ENCODE measurements at places on chromosomes 13 and 19. TPM values are rescaled to one million over a fixed set of nuclear protein-coding genes. Genes with fewer than 3 reads are reported as not detected.
A peak's percentile ranks its signal among the peaks of the same experiment; 100 is the strongest.

DNA sequence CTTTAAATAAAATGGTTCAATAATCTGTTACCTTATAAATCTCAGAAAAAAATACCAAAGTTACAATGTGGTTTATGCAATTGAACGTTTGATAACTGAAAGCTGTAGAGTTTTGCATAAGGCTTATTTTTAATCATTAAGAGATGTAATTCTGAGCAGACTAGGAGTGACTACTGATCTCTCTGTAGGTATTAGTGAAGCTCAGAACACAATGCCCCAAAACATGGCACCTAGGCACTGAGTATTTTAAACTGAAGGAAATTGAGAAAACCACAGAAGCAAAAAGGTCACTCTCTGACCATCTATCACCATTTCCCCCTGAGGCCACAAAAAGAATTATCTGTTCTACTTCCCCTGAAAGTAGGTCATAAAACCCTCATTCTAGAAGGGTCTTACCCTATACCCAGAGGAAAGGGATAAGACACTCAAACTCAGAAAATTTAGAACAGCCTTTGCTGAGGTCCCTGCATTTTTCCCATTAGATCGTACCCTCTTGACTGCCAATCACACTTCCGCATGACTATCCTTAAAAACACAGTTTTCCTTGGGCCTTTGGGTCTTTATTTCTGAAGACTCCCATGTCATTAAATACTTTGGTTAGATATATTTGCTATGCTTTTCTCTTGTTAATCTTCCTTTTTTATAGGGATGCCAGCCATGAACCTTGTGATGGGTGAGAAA, 158.1 kb downstream of the PCDH9 start:
- H3K36me3 ChIP-seq = no peaks in the 10 kb centered on the region
- no peak for DNase-seq
- no peaks in the 10 kb centered on the region for H3K27me3 ChIP-seq

GRCh38 chr19:2615782-2616181, 86.7 kb downstream of the GNG7 start:
- no peaks in the 10 kb centered on the region for H3K27me3 ChIP-seq
- no peak overlapping the region for H3K4me3 ChIP-seq
- H3K27ac ChIP-seq = no peak overlapping the region
- DNase-seq = no peak

DNA sequence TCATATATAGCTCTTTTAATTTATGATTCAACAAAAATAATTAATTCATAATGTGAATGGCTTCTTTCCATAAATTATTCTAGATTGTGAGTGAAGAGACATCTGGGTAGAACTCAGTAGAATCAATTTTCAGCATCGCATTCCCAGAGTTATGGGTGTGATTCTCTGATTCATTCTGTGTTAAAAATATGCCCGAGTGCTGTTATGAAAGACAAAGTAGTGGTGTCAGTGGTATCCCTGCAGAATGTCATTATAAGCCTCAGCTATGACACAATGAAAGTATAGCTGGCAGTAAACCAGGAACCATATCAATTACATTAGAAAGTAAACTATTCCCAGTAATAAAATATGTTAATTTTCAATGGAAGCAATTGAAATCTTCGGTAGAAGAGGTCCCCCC, 480.5 kb upstream of the SLITRK1 start:
- H3K27me3 ChIP-seq = no peaks in the 10 kb centered on the region
- H3K4me3 ChIP-seq = no peak overlapping the region
- no peak overlapping the region for H3K27ac ChIP-seq
- no peaks in the 10 kb centered on the region for H3K36me3 ChIP-seq
- H3K4me1 ChIP-seq = no peaks in the 10 kb centered on the region

GRCh38 chr13:33524086-33524485, 238.5 kb upstream of the STARD13 start:
- no peak overlapping the region for H3K27ac ChIP-seq
- no peak for DNase-seq
- no peaks in the 10 kb centered on the region for H3K4me1 ChIP-seq
- H3K36me3 ChIP-seq = no peaks in the 10 kb centered on the region
- no peaks in the 10 kb centered on the region for H3K27me3 ChIP-seq
- H3K4me3 ChIP-seq = no peak overlapping the region

- H3K27me3 ChIP-seq = no peaks in the 10 kb centered on the region
- no peaks in the 10 kb centered on the region for H3K36me3 ChIP-seq
- H3K4me1 ChIP-seq = peaks cover 6% of the 10 kb centered on the region
- peak overlapping the region; percentile 3 for H3K27ac ChIP-seq
Measured at GRCh38 chr13:73158851-73159250, 100.0 kb downstream of the KLF5 start.

DNA sequence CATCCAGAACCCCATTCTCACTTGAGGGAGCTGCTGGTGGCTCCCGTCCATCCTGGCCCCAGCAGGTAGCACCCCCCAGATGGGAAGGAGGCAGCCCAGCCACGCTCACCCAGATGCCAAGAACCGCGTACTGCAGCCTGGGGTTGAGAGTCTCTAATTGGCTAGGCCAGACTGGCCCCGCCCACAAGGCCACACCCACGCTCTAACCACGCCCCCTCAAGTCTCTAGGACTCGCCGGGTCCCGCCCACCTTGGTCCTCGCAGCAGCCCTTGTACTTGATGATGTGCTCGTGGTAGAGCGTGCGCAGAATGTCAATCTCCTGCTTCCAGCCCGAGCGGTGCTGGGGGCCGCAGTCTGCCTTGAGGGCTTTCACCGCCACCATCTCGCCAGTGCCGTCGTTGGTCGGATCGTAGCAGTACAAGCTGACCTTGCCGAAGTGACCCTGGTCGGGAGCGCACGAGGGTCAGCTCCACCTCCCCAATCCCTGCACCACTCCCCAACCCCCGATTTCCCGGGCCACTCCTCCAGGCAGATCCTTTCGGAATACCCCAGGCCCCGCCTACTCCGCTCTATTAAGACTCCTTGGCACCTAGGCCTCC, 14.5 kb upstream of the ICAM3 start:
- H3K4me3 ChIP-seq = no peak overlapping the region
- DNase-seq = no peak
- no peaks in the 10 kb centered on the region for H3K27me3 ChIP-seq

DNA sequence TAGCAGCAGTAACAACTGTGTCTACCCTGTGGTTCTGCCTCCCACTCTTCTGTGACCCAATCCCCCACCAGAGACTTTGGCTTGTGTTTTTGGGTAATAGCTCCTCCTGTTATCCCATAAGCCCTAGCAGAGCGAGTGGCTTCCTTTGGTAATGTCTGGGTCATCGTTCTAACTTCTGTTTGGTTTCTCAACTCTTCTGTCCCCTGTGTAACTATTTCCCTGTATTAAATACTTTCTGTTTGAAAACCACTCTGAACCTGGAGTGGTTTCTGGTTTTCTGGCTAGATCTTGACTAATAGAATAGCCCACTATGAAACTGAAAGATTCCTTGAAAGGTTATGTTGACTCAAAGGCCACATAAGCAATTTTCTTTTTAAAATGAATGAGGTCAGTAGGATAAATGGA, 350.0 kb downstream of the DCT start:
- no peak overlapping the region for H3K4me3 ChIP-seq
- H3K36me3 ChIP-seq = no peaks in the 10 kb centered on the region
- no peak overlapping the region for H3K27ac ChIP-seq

DNA sequence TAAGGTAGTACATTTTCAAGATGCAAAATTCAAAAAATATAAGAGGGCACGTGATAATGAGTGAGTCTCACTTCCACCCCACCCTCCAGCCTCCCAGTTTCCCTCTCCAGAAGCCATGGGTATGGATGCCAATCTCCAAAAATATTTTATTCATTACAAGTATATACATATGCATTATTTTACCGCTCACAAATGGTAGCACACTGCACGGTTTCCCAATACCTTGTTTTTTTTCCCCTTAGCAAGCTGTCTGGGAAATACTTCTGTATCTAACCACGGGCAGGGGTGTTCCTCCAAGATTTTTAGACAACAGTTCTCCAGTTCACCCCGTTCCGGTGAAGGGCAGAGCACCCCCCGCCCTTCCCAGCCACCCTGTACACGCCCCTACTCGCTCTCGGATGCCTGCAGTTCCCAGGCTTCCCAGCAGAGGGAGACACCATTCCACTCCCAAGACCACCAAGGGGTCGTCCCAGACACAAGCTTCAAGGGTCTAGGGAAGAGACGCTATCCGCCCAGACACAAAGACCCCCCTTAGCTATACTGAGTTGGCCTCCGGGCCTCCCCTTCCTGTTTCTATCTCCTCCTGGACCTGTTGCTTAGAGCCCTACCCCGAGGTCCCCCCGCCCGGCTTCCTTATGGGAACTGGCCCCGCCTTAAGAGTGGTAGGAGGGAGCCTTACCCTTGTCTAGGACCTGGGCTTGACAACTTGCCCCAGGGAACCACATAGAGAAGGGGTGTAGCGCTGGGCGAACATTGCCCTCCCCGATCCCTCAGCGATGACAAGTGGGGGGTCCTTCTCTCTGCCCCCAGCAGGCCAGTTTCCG, 1.1 kb upstream of the FXYD3 start:
- peak overlapping the region; percentile 95 for H3K4me3 ChIP-seq
- no peak for DNase-seq
- H3K4me1 ChIP-seq = peaks cover 57% of the 10 kb centered on the region
- peak overlapping the region; percentile 87 for H3K27ac ChIP-seq
- H3K36me3 ChIP-seq = no peaks in the 10 kb centered on the region
- H3K27me3 ChIP-seq = no peaks in the 10 kb centered on the region

DNA sequence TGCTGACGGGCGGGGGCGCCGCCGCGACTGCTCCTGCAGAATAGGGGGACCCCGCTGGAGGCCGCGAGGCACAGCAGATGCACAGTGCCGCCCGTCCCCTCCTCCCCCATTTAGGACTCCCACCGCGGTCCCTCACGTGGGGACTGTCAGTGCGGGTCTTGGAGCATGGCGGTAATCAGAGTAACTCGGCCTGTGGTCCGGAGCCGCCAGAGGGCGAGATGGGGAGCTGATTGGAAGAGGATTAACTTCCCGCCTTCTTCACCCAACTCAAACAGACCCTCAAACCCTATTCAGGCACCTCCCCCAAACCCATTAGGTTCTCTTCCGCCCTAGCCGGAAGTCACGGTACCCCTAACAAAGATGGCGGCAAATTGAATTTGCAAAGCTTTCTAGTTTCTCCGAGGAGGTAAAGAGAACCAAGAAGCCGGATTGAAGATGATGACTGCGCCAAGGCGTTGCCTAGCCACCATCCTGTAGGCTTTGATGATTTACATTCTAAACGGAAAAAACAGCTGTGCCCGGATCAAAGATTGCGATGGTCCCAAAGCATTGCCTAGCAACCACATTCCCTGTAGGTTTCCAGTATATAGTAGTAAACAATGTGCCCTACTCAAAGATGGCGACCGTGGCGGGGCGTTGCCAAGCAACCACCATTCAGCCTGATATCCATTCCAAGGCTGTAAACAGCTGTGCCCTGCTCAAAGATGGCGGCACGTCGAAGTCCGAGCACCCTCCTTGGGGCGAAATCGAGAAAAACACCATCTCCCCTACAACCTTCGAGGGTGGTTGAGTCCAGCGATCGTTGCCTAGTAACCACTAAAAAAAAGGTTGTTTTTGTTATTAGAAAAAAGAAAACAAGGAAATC, at the start of gene FUZ:
TSS of gene FUZ (minus strand) at position 296 of the 865 bp plus-strand sequence. CDS start at position 110, 186 bp downstream.
- H3K36me3 ChIP-seq = no peaks in the 10 kb centered on the region
- H3K27me3 ChIP-seq = no peaks in the 10 kb centered on the region
- H3K27ac ChIP-seq = peak within 1 kb of the TSS; percentile 96

DNA sequence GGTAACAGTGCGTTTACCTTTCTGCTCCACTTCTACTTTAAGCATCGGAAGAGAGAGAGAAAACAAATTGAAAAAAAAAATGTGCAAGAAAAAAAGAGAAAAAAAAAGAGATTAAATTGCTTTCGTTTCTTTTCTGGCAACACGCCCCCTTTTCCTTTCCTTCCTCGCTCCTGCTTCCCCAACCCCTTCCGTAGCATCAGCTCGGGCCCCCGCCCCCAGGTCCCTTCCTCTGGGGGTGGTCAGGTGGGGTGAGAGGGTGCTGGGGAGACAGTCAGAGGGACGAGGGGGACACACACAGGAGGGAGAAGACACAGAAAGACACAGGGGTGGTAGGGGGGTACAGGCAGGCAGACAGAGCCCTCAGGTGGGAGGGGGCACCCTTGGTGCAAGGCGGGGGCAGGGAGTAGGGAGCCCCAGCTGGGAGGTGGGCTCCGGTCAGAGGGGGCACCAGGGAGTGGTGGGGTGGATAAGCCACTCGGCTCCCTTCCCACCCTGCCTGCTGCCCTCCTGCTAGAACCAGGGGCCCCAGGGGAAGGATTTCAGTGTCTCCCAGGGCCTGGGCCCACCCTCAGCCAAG, 30.7 kb upstream of the ASF1B start:
- H3K27ac ChIP-seq = no peak overlapping the region
- no peak overlapping the region for H3K4me3 ChIP-seq
- DNase-seq = no peak
- H3K4me1 ChIP-seq = no peaks in the 10 kb centered on the region

- H3K4me1 ChIP-seq = peaks cover 12% of the 10 kb centered on the region
- H3K27ac ChIP-seq = no peak overlapping the region
- H3K36me3 ChIP-seq = peaks cover 14% of the 10 kb centered on the region
Measured at GRCh38 chr19:10104665-10105508, 1.3 kb upstream of the PPAN start.

DNA sequence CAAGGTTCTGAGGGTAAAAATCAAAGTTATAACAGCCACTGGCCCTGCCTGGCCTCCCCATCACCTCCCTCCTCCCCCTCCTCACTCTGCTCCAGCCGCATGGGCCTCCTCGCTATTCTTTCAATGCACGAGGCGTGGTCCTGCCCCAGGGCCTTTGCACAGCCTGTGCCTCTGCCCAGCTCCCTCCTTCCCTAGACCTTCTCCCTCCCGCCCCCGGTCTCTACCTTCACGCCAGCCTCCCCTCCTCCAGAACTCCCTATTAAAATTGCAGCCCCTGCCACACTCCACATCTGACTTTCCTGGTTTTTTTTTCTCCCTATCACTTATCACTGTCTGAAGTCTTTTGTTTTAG, 3.3 kb downstream of the RAX2 start:
- no peak for DNase-seq
- H3K36me3 ChIP-seq = peaks cover 5% of the 10 kb centered on the region
- H3K27ac ChIP-seq = no peak overlapping the region
- H3K4me3 ChIP-seq = no peak overlapping the region

DNA sequence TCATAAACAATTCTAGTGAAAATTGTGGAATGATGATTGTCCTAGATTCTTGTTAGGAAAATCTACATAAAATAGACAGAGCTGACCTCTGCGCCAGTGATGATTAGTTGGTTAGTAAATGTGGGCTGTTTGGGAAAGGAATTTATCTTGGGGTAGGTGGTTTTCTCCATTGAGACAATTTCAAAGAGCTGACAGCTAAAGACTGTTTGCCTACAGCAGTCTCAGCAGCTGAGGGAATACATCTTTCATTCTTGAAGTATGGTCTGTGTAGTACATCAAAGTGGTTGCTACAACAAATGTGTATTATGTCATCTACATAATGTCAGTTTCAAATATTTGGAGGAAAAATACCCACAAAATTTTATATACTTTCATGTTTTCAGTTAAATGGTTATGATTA, 117.2 kb upstream of the TRPC4 start:
- no peak for DNase-seq
- no peak overlapping the region for H3K27ac ChIP-seq
- no peaks in the 10 kb centered on the region for H3K27me3 ChIP-seq
- no peaks in the 10 kb centered on the region for H3K36me3 ChIP-seq

KIR3DL1 gene
- not detected for polyA plus RNA-seq

SLAIN1 gene
- polyA plus RNA-seq = not detected

TYROBP gene
- not detected for polyA plus RNA-seq

ARHGEF18 gene
- polyA plus RNA-seq = 11.7 TPM

RNF17 gene
- not detected for polyA plus RNA-seq

B9D2 gene
- 3.0 TPM for polyA plus RNA-seq

CGB5 gene
- polyA plus RNA-seq = 0.20 TPM

WDFY2 gene
- polyA plus RNA-seq = 18.6 TPM

SHISA2 gene
- 0.18 TPM for polyA plus RNA-seq

RFPL4AL1 gene
- not detected for polyA plus RNA-seq

STK11 gene
- polyA plus RNA-seq = 31.4 TPM

CCL25 gene
- polyA plus RNA-seq = not detected

Data from keratinocyte (primary cell).